A549 treated with CpdA at 1 μM for 4 hours (cell line): ENCODE measurements at places on chromosomes 11 and 22. TPM values are rescaled to one million over a fixed set of nuclear protein-coding genes. Genes with fewer than 3 reads are reported as not detected.

Gene GGT5
- total RNA-seq, result 1.5 to 2.2 TPM (median 1.9 TPM) in 5 replicates

Gene NPTXR
- total RNA-seq, result 11.7 to 16.2 TPM (median 12.7 TPM) in 5 replicates

Gene GRK3
- total RNA-seq, result 3.1 to 4.5 TPM (median 3.8 TPM) in 5 replicates

Gene ART1
- not detected in 5 replicates for total RNA-seq

Gene PAX6
- total RNA-seq, result 1.2 to 3.3 TPM (median 1.7 TPM) in 5 replicates

Gene APOBEC3H
- 0.14 to 0.41 TPM (median 0.35 TPM) in 4 of 5 replicates, not detected in the other for total RNA-seq

Gene GSTT2B
- total RNA-seq, result 0.28 to 0.48 TPM (median 0.40 TPM) in 4 of 5 replicates, not detected in the other

Gene TOB2
- 21.3 to 23.8 TPM (median 21.8 TPM) in 5 replicates for total RNA-seq

Gene OR8G1
- total RNA-seq, result not detected in 5 replicates

Gene CELSR1
- total RNA-seq, result 23.2 to 26.2 TPM (median 25.6 TPM) in 5 replicates

Gene RASD2
- total RNA-seq, result 0.85 to 1.7 TPM (median 1.4 TPM) in 5 replicates

Gene TSPAN18
- total RNA-seq, result 1.9 to 2.8 TPM (median 2.4 TPM) in 5 replicates

Gene BSX
- not detected in 5 replicates for total RNA-seq

Gene PPP6R3
- total RNA-seq, result 45.8 to 63.5 TPM (median 56.8 TPM) in 5 replicates

Gene INPP5J
- total RNA-seq, result 0.47 to 0.86 TPM (median 0.72 TPM) in 5 replicates

Gene CCDC89
- not detected in 5 replicates for total RNA-seq

Gene CFAP300
- total RNA-seq, result 4.4 to 5.9 TPM (median 5.6 TPM) in 5 replicates

Gene RIN1
- total RNA-seq, result 28.6 to 42.5 TPM (median 39.3 TPM) in 5 replicates

Gene PTGDR2
- 0.04 to 0.08 TPM in 2 of 5 replicates, not detected in the others for total RNA-seq

Gene NRGN
- 5.5 to 11.1 TPM (median 10.7 TPM) in 5 replicates for total RNA-seq

Gene PAMR1
- total RNA-seq, result not detected in 5 replicates

Gene LRRC74B
- total RNA-seq, result 0.03 TPM in 1 of 5 replicates, not detected in the others

Gene PRPF19
- total RNA-seq, result 161 to 201 TPM (median 198 TPM) in 5 replicates

Gene ACR
- total RNA-seq, result 0.06 to 0.08 TPM in 2 of 5 replicates, not detected in the others

Gene F2
- total RNA-seq, result 1.9 to 2.6 TPM (median 2.1 TPM) in 5 replicates

Gene NOX4
- not detected in 5 replicates for total RNA-seq

Gene RAB39A
- total RNA-seq, result 0.21 to 0.72 TPM (median 0.55 TPM) in 5 replicates

Gene CFL1
- 1,786 to 2,400 TPM (median 2,293 TPM) in 5 replicates for total RNA-seq

Gene VPREB1
- not detected in 5 replicates for total RNA-seq

Gene SLC5A12
- total RNA-seq, result not detected in 5 replicates

Gene NXPE2
- total RNA-seq, result not detected in 5 replicates

Gene BARX2
- total RNA-seq, result not detected in 5 replicates

Gene UEVLD
- total RNA-seq, result 16.8 to 26.4 TPM (median 20.4 TPM) in 5 replicates
